ENCODE measurements at places on chromosomes 6 and 20.
A peak's percentile ranks its signal among the peaks of the same experiment; 100 is the strongest.

GRCh38 chr6:87641065-87641692 is 51.2 kb downstream of the ORC3 start:
- no peak for DNase-seq

GRCh38 chr20:50957276-50957675 is 1.1 kb downstream of the DPM1 start:
- DNase-seq: no peak

GRCh38 chr6:137989664-137990063 is 117.6 kb downstream of the PERP start:
- DNase-seq: no peak

DNA sequence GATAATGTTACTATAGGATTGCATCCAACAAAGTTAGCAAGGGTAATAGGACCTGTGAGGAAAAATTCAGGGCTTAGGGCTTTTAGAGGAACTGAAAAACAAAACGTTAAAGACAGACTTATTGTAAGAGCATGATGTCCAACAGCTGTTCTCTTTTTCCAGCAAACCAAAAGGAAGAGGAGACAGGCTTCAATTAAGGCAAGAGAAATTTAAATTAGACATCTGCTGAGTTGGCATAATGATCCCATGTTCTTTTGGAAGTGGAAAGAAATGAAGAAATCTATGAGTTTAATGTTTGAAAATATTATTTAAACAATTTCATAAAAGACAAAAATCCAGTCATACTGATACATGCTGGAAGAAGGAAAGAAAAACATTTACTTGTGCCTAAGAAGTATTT is 95.7 kb upstream of the HMGCLL1 start:
- DNase-seq: no peak

DNA sequence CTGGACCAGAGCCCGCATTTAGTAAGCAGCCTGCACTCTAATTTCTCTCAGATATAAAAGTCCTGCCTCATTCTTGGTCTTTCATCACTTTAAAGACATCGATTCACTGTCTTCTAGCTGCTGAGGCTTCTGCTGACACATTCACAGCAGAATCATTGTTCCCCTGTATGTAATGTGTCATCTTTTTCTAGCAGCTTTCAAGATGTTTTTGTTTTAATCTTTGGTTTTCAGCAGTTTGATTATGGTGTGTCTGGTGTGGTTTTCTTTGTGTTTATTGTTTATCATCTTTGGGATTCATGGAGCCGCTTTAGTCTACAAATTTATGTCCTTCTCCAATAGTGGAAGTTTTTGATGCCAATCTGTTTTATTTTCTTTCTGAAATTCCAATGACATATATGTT is 157.3 kb upstream of the STMND1 start:
- no peak for DNase-seq

GRCh38 chr6:63764318-63764916 is 128.8 kb downstream of the PHF3 start:
- no peak for DNase-seq

DNA sequence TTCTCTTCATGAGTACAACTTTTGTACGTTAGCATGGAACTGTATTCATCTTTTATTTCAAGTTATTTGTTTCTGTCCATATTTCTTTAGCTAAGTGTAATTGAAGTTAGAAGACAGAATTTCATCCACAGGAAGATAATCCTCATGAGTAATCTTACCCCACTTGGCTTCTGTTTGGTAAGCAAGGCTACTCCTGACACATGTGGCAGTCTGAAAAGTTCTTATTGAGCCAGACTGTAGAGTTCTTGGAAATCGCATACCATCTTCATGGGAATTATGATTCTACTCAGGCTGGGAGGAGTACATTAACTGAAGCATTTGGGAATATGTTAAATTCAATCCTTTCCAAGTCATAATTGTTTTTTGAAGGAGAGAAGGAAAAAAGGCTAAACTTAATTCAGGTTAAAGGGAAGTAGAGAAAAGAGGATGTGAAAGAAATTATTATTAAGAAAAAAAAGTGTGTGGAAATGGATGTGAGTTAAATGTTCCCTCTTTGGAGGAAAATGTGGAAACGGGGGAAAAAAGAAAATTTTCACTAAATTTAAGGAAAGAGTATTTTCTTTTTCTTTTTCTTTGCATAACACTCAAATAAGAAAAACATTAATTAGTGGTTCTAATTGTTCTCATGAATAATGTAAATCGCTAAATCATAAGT is 41.5 kb upstream of the TENT5A start:
- DNase-seq: no peak

DNA sequence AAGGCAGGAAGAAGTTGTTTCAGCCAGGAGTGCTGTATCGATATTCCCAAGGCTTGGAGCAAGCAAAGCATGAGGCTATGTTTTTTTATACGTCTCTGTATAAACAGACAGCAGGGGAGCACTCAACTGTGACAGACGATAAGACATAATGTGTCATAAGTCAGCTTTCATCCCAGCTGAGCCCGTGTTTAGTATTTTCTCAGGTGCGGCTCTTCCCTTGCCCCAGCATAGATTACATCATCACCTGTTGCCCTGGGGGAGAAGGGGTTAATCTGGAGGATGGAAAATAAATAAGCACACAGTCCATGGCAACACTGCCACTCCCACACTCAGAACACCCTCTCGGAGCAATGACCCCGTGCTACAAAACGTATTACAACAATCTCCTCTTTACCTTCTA is 22.1 kb upstream of the KCNK5 start:
- DNase-seq: no peak

GRCh38 chr6:53090576-53090975 is 25.4 kb downstream of the FBXO9 start:
- DNase-seq: no peak

- no peak for DNase-seq
Observed at GRCh38 chr6:19804205-19805128, 32.7 kb upstream of the ID4 start.

GRCh38 chr20:47356220-47356525 is 326 bp downstream of the ZMYND8 start:
- no peak for DNase-seq

DNA sequence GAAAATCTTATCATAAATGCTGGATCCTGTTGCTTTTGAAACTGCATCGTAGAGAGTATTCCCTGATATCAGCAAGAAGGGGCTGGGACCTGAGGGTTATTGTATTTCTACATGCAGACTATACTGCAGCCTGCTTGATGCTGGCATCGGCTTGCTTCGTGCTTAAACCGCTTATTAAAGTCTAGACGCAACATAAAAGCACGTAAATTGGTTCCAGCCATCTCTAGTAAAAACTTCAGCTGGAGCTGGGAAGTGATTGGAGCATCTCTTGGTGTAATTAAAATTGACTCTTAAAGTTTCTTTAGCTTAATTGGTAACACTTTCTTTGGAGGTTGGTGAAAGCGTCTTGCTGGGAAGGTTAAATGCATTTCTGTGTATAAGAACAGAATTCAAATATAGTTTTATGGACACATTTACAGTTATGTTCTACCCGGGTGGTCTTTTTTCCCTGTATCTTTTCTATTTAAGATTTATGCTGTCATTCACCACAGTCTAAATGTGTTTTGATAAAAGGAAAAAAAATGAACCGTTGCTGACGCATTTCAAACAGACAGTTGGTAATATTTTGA is 139.0 kb upstream of the JAG1 start:
- DNase-seq: no peak

DNA sequence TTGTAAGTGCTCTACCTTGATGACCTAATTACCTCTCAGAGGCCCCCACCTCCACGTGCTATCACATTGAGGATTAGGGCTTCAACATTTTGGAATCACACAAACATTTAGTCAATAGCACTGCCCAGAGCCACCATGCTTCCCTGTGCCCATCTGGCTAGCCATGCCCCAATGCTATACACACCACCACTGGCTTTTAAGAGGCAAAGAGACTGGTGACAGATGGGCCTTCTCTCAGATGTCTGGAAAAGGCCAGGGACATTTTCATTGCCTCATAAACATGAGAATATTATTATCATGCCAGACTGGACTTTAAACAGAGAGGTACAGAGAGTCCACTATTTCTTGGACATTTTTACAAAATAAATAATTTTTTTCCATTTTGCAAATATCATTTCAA is 29.8 kb downstream of the TRMT6 start:
- DNase-seq: no peak

- no peak for DNase-seq
Observed at GRCh38 chr6:165574220-165575157, 88.6 kb downstream of the PDE10A start.

DNA sequence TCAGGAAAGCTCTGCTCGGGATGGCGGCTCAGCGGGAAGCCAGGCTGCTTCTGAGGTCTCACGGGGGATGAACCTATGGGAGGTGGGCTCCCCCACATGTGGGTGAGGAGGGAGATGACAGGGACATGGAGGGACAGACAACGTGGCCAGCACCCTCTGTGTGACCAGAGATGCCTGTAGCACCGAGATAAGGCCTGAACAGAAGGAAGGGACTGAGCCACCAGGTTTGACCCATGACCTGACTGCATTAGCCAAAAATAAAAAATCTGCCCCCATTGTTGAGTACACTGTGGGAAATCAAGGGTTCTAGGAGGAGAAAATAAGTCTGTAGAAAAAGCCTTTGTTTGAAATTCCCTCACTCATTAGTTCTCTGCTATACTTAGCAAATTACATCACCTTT is 105.7 kb downstream of the RNASET2 start:
- no peak for DNase-seq

DNA sequence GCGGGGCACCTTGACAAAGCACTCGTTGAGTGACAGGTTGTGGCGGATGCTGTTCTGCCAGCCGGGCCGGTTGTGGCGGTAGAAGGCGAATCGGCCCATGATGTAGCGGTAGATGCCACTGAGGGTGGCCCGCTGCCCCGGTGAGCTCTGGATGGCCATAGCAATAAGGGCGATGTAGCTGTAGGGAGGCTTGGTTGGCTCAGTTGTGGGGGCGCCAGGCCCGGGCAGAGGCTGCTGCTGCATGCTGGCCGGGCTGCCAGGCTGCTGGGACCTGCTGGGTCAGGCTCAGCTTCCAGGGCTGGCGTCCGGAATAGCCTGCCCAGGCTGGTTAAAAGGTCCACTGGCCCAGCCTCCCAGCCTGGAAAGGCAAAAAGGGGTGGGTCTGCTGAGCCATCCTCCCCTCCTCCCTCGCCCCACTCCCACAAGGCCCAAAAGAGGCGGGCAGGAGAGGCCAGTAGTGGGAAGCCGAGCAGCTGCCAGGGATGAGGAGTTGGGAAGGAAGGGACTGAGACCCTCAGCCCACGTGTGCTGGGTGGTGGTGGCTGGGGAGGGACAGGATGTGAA is at the start of gene FOXS1:
FOXS1 (minus strand) TSS at position 305 of the 564 bp plus-strand sequence; CDS start at position 243, 62 bp downstream.
- DNase-seq: no peak

GRCh38 chr20:1086277-1087213 is 31.9 kb upstream of the PSMF1 start:
- DNase-seq: no peak

GRCh38 chr6:37369321-37370201 is 15.8 kb downstream of the RNF8 start:
- no peak for DNase-seq

DNA sequence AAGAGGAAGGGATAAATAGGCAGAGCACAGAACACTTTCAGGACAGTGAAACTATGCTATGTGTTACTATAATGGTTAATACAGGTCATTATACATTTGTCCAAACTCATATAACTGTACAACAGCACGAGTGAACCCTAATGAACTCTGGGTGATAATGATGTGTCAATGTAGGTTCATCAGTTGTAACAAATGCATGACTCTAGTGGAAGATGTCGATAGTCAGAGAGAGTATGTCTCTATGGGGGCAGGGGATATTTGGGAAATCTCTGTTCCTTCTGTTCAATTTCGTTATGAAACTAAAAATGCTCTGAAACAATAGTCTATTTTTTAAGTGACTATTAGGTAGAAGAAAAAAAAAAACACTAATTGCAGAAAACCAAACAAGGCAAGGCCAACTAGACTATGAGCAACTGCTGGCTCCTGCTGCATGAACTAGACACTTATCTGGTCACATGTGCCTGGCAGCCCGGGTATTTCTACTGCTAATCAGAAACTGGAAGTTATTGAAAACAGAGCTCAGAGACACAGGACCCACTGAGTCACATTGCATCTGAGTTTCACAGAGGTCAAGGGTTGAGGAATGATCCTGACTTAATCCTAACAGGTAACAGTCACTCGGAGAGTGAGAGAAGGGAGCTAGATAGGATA is 97.9 kb downstream of the ISM1 start:
- no peak for DNase-seq

DNA sequence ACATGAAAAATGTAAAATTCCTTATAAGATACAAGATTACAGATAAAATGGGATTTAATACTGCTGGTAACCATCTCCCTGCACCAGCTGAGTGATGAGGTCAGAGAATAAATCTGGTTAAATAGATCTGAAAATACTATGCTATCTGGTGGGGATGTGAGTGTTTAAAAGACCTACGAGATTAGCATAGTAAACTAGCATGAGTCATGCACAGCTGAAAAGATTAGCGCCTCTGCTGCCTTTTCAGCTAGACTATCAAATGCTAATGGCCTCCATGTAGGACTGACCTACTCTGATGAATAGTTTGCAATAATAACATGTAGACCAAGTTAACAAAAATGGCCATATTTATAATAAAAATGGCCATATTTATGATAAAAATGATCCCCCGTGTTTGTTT is 553.3 kb downstream of the C6orf118 start:
- no peak for DNase-seq

- DNase-seq: no peak
Observed at GRCh38 chr6:5124526-5124925, 39.4 kb downstream of the PPP1R3G start.

- no peak for DNase-seq
Observed at GRCh38 chr20:43825051-43825402, 89.6 kb upstream of the TOX2 start.

DNA sequence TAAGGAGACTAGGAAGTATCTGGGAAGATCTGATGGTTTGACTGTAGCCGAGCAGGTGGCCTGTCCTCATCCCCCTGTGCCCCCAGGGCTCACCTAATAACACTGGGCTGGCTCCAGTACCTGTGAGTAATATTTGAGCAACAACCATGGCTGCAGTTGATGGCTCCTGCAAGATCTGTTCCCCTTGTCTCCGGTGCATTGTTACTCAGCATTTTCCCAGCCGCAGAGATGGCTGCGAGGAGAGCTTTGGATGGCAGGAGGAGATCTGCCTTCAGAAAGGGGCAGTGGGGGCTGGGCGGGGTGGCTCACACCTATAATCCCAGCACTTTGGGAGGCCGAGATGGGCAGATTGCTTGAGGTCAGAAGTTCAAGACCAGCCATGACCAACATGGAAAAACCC is 39.3 kb downstream of the PTK7 start:
- no peak for DNase-seq

- no peak for DNase-seq
Observed at GRCh38 chr6:103236923-103237322, 1622.8 kb downstream of the HACE1 start.

DNA sequence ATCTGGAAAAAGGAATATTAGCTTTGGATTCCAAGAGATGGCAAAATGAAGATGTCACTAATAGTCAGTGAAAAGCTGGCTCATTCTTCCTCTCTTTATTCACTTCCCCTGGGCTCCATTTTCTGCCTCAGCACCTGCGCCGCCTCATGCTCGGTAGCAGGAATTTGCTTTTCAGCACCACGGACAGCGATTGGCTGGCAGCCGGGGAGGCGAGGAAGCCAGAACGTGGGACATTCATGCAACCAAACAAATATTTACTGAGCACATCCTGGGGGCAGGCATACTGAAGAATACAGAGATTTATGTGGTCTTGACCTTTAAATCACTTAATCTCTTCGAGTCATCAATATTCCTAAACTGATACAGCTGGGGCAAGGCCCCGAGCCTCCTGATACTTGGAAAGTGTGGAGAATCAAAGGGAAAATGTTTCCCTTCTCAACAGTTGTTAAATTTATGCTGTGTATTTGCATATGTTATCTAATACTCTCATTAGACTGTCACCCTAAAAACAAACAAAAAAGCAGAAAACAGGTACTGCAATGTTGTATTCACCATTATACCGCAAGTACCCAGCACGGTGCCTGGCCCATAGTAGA is 12.1 kb upstream of the PDYN start:
- peak; percentile 50 for DNase-seq

All from CD4-positive, alpha-beta T cell (primary cell).